ENCODE measurements at places on chromosomes 12 and 14.
A peak's percentile ranks its signal among the peaks of the same experiment; 100 is the strongest.

DNA sequence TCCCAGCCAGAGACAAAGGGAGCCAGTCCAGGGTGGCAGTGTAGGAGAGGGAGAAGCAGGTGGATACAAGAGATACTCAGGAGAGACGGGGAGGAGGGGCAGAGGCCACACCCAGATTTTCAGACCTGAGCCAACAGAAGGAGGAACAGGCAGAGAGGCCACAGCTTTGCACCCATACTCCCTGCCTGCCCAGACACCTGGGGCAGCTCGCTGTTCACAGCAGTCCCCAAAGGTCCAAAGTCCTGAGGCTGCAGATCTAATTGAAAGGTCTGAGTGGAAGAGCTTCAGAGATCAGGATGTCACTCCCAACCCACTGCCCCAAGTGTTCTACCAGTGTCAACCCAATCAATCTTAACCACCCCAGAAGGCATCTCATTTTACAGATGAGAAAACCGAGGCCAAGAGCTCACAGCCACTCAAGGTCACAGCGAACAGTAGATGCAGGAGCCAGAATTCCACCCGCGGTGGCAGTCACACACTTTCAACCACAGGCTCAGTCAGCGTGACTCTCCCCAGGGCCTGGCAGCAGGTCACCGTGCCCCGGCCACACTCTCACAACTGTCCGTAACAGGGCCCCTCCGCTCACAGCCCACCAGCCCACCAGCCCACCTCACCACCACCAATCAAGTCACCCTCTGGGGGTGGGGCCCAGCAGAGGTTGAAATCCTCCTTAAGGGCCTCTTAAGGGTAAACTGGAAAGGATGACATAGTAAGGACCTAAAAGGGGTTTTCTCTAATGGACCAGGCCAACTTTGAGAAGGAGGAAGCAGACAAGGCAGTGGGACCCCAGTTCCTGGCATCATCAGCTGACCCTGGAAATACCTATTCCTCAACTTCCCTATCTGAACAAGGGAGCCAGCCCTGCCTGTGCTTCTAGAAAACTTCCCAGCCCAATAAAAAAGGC lies 33.3 kb downstream of the ACTN1 start:
- DNase-seq = no peak

DNA sequence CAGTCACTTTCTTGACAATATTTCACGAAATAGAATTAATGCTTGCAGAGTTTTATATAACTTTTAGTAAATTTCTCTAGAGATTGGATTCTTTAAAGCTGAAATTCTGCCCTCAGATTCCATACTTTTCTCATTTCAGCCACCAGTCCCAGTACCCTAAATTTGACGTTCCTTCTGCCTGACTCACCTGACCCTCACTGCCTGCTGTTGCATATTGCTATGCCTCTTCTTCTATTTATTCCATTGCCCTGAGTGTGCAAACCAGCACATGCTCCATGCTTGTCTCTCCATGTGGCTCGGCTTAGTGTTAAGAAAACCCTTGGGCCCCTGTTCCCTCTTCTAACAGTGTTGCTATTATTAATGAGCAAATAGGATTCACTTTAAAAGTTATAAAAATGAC lies 533.3 kb downstream of the LRFN5 start:
- DNase-seq = no peak

DNA sequence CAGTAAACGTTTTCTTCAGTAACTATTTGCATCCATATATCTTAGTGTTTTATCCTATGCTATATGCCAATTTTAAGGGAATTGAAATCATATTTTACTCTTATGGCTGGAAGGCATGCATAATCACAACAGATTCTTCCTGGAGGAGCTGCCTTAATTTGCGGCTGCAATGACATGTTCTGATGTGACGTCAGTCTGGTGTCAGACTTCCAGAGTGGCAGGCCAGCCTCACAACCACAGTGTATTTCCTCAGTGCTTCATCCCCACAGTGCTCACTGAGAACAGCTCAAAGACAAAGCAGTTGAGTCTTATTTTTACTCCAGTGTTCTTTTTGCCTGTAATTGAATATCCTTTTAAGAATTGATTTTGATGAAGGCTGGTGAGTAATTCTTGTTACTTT lies 107.1 kb downstream of the PLEKHA5 start:
- DNase-seq = no peak

DNA sequence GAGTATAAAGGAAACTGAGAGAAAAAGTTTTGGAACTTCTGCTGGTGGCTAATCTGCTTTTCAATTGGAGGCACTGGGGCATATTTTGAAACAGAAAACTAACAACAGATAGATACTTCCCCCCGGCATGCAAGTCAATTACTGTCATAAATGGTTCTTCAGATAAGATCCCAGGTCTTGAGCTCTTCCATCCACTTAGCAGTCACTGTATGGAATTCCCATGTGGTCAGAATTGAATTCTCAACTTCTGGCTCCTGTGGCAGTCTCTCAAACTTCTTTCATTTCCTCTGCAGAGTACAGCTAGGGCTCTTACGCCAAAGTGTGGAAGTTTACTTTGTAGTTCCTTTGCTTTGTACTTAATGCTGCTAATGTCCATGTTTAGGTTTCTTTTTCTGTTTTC lies 452.2 kb downstream of the IPO8 start:
- DNase-seq = no peak

DNA sequence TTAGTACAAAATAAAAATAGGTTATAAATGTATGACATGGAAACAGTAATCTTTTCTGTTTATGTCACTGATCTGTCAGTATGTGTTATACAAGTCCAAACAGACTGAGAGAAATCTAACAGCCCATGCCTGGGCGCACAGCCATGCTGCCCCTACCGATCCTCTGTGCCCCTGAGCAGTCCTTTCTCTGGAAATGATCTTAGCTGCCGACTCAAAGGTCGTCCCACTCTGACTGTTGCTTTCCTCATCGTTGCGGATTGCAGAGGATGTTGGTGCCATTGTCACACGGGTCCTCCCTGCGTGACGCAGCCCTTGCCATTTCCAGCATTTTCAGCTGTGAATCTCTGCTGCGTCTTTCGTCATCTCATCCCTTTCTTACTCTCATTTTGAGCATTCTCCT lies 82.9 kb upstream of the DYNC1H1 start:
- DNase-seq = no peak

- DNase-seq = no peak
These were observed 1.8 kb upstream of the OR4K2 start for GRCh38 chr14:19873178-19873577.

DNA sequence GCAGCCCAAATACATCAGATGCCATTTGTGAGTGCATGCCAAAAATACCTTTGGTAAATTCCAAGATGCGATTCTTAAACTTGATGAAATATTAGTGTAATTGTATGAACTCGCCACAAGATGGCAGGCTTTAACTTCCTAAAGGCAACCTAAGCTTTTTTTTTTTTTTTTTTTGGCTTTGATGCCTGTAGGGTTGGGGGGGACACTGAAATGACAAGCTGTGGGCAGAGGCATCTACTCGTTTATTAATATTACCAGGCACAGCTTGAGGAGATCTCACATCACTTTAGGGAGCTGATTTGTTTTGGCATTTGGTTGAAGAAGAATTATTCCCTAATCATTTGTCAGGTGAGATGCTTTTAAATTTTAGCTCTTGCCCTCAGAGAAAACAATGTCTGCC lies 126.7 kb upstream of the CCDC196 start:
- DNase-seq = peak; percentile 51

Measured in ACHN (cell line).